ENCODE measurements at places on chromosomes 12 and 14. TPM values are rescaled to one million over a fixed set of nuclear protein-coding genes. Genes with fewer than 3 reads are reported as not detected.

ANGEL1 gene
- 19.9 TPM for total RNA-seq

MYO1A gene
- total RNA-seq, result 0.43 TPM

NTF3 gene
- total RNA-seq, result 0.53 TPM

RAPGEF3 gene
- 23.6 TPM for total RNA-seq

ESR2 gene
- total RNA-seq, result 0.40 TPM

NEUROD4 gene
- total RNA-seq, result not detected

IFI27L1 gene
- total RNA-seq, result 15.6 TPM

CACNA2D4 gene
- total RNA-seq, result 1.0 TPM

NFATC4 gene
- total RNA-seq, result 30.3 TPM

ADCY4 gene
- total RNA-seq, result 24.1 TPM

GRCh38 chr14:50714450-50715073 lies 46.5 kb upstream of the SAV1 start:
- DNase-seq, result no peak

DNA sequence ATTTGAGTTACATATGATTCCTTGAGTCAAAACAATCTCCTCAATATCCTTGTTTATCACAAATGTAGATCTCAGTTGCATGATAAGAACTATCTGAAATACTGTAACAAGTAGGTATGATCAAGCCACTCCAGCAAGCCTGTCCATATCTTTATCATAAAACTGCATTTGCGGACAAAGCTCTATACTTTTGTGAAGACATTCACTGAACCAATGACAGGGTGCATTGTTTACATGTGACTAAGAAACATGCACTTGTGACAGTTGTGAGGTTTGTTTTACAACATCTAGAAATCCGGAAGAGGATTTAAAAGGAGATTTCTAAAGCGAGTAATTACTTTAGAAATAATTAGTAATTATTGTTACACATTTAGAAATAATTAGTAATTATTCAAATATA lies 111.7 kb downstream of the PPP2R5E start:
- no peak for DNase-seq

- DNase-seq, result no peak
Measured at GRCh38 chr12:57626921-57627445, 6.0 kb downstream of the B4GALNT1 start.

- no peak for DNase-seq
Measured at GRCh38 chr12:119206348-119207062, 27.8 kb downstream of the HSPB8 start.

DNA sequence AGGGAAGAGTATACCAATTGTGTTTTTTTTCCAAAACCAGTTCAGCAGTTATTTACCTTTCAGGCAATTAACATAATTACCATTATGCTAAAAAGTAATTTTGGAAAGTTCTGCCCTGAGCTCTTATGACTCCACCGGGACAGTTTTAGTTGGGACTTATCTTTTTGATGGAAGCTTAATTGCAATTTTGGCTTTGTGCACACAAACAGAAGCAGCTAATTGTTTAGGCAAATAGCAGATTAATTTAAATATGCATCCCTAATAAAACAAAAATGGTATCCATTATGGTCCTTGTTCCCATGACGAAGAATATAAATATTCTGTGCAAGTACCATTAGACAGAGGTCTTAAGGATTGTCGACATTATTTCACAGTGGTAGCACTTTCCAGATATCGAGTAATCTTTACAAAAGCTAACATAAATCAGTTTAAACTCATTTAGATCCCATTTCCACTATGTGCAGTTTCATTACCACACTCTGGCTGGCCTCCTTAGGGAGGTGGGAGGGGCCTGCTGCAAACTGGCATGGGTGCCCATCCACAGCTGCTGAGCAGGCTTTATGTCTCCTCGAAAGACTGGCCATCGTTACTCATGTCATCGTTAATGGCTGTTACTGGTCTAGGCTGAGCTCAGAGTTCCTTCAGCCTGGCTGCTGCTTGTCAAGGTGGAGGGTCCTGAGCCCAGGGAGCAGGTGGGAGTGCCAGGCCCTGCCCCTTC lies 68.2 kb downstream of the FBXW8 start:
- DNase-seq, result no peak

DNA sequence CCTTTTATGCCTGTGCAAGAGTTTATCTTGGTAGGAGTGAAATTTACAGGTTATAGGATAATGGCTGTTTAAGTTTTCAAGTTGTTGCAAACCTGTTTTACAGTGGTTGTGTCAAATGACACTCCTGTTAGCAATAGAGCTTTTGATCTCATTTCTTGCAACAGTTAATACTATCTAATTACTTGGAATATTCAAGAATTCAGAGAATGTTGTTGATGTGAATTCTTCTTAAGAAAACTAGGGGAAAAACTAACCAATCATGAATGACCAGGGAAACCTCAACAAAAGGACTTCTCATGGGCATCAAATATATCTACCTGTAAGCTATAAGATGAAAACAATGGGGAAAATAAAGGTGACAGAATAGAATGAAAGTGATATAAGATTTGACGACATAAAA lies 85.0 kb downstream of the IPO8 start:
- DNase-seq, result no peak

DNA sequence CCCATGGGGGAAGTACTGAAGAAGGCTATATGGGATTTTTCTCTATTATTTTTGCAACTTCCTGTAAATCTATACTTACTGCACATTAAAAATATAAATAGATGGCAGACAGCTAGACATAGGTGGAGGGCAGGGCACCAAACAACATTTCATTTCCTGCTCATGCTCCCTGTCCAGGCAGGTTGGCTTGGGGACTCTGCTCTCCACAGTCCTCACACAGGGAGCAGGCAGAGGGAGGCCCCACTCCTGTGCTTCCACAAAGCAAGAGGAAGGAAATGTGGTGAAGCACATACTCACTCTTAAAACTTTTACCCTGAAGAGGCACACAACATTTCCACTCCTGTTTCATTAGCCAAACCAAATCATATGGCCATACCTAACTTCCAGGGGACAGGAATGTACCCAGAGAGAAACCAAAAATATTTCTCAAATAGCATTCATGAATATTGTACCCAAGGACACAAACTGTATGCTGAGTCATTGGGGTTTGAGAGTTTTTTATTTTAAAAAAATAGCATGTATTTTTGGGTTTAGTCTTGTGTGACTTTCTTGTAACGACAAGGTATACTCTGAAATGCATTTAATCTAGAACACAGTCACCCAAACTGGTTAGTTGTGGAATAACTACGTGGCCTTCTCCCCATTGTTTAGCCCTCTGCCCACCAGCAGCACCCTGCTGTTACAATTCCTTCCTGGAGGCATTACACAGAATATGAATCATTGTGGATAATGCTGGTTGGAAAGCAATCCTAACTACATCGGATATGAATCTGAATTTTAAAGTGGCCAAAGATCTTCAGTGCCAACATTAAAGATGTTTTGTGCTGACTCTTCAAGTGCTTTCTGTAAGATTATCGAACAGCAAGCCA lies 40.9 kb downstream of the RTN1 start:
- DNase-seq, result no peak

DNA sequence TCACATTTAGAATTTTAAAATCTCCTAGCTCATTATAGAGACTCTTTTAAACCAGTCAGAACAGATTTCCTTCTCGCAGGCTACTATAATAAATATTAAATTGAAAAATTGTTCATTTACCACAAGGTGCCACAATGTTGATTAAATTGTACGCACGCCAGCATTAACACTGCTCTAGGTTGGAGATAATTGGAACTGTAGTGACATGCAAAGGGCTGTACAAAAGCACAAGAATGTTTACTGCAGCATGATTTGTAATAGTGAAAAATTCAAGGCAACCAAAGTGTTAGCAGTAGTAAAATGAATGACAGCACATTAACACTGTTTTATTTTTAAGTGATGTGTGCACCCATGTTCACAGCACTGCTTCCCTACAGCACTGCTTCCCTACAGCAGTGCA lies 52.5 kb downstream of the TMEM132D start:
- DNase-seq, result no peak

- DNase-seq, result no peak
Measured at GRCh38 chr14:70317969-70318634, 41.4 kb downstream of the COX16 start.

DNA sequence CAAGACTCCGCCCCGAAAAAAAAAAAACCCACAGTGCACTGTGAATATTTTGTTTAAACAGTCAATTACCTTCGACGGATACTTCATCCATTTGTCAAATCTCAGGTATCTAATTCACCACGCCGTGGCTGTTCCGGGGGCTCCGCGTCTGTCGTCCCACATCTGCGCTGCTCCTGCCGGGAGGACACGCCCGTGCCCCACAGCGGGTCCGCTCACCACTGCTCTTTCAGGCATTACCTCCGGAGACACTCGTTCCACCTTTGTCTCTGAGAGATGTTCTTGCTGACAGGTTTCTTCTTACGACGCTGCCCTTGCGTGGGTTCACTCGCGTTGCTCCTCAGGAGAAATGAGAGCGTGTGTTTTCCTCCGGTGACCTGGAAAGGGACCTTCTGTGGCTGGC lies 46.9 kb upstream of the FBRSL1 start:
- peak; percentile 28 for DNase-seq

- DNase-seq, result no peak
Measured at GRCh38 chr12:3227076-3227975, 150.1 kb downstream of the TSPAN9 start.

- DNase-seq, result no peak
Measured at GRCh38 chr12:578748-579419, 84.4 kb downstream of the NINJ2 start.

- DNase-seq, result no peak
Measured at GRCh38 chr12:4433745-4434058, 11.9 kb downstream of the FGF6 start.

DNA sequence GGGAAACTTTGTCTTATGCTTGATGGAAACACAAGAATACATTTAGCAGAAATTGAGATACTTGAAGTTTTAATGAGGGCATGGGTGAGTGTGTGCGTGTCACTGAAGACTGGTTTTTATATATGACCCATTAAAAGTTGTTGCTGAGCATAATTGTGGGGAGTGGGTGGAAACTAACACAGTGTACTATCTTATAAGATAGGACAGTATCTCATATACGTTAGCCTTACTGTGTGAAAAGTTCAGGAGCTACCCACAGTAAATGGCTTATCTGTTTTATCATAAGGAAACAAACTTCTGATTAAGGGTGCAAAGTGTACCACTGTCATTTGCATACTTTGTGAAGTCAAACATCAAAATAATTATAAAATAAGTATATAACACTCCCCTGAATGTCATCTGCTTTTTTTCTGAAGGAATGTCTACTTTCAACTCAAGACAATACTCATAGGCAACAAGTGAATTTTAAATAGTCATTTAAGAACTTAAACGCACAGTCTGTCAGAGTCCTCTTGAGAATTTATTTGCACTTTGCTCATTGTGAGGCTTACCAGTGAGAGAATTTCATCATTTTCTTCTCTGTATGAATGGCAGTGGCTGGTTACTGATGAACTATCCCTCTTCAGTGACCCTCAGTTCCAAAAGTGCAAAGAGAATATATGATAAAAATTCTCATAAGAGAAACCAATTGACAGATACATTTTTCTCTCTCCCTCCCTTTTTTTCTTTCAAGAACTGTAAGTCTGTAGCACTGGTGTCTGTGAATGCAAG lies 4.2 kb downstream of the PDE3A start:
- DNase-seq, result no peak

DNA sequence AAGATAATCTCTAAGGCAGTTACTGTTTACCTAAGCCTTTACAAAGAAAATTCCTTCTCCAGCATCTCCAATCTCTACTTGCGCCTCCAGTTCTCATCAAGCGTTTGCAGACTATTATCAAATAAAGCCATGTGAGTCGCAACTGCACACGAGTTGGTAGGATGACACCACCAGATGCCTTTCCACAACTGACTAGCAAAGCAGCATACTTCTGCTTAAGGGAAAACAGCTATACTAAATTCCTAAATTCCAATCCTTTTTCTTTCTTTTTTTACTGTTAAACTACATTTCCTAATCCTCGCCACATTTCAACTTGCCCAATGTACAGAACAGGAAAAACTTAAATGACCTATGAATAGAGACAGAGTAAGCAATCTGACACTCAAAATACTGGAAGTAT lies 166.7 kb downstream of the ITPR2 start:
- no peak for DNase-seq

- DNase-seq, result no peak
Measured at GRCh38 chr12:111440631-111441030, 34.9 kb downstream of the SH2B3 start.

DNA sequence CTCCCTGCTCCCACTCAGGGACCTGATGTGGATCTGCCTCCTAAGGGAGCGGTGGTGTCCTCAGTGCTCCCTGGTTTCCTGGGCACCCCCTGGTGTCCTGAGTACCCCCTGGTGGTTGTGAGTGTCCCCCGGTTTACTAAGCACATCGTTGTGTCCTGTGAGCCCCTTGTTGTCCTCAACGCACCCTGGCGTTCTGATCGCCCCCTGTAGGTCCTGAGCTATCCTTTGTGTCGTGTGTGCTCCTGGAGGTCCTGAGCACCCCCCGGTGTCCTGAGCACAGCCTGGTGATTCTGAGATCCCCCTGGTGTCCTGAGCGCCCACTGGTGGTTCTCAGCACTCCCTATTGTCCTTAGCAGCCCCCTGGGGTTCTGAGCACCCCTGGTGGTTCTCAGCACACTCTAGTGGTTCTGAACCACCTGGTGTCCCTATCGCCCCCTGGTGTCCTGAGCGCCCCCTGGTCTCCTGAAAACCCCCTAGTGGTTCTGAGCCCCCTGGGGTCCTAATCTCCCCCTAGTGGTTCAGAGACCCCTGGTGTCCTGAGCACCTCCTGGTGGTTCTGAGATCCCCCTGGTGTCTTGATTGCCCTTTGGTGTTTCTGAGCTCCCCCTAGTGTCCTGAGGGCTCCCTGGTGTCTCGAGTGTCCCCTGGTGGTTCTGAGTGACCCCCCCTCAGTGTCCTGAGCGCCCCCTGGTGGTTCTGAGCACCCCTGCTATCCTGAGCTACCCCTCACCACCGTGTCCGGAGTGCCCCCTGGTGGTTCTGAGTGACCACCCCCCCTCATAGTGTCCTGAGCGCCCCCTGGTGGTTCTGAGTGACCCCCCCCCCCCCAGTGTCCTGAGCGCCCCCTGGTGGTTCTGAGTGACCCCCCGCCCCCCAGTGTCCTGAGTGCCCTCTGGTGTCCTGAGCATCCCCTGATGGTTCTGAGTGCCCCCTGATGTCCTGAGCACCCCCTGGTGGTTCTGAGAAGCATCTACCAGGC lies 615.1 kb downstream of the TMEM121 start:
- DNase-seq, result peak; percentile 22

- no peak for DNase-seq
Measured at GRCh38 chr12:66956300-66956699, 277.4 kb upstream of the GRIP1 start.

- peak; percentile 39 for DNase-seq
Measured at GRCh38 chr12:132625731-132626430, 7.3 kb downstream of the P2RX2 start.
